ENCODE measurements at places on chromosomes 3 and 15. TPM values are rescaled to one million over a fixed set of nuclear protein-coding genes. Genes with fewer than 3 reads are reported as not detected.
A peak's percentile ranks its signal among the peaks of the same experiment; 100 is the strongest.

KIF9 gene
- 2.6 TPM for total RNA-seq

- H3K27me3 ChIP-seq = no peaks in the 10 kb centered on the region
- H3K27ac ChIP-seq = no peak overlapping the region
- no peak for DNase-seq
- H3K36me3 ChIP-seq = no peaks in the 10 kb centered on the region
Measured at GRCh38 chr3:151015767-151016477, 43.4 kb upstream of the CLRN1 start.

SLC6A11 gene
- total RNA-seq = 0.06 TPM

DNA sequence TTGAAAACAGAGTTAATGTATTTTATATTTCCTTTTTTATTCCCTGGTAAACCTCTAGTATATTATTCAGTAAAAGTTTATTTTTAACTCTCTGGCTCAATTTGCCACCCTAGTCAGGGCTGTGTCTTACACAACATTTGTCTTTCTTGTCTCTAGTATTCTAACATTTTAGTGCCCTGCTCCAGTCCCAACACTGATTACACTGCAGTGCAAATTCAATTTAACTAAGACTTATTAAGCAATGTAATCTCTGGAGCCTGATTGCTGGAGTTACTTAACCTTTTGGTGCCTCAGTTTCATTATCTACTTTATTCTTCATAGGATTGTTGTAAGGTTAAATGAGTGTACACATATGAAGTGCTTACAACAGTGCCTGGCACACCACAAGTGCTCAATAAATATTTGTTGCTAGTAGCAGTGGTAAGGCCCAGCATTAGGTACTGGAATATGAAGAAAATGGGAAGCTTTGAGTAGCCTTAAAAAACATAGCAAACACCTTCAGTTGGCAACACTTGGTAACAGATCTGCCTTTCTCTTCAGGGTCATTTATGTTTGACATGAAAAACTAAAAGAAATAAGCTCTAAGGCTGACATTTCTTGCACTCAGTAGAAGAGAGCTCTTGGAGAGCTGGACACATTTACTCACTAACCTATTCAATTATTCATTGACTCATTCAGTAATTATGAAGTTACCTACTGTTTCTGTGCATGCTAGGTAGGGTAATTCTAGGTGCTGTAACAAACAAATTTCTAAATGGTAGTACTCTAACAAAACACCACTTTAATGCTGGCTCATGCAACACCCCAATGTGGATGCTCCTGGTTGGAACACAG lies 364.5 kb upstream of the EPHA3 start:
- no peak overlapping the region for H3K4me3 ChIP-seq
- H3K27ac ChIP-seq = no peak overlapping the region
- H3K36me3 ChIP-seq = no peaks in the 10 kb centered on the region

- H3K27me3 ChIP-seq = no peaks in the 10 kb centered on the region
- no peak for DNase-seq
- no peak overlapping the region for H3K4me3 ChIP-seq
- H3K27ac ChIP-seq = no peak overlapping the region
- no peaks in the 10 kb centered on the region for H3K4me1 ChIP-seq
Measured at GRCh38 chr3:35954413-35954812, 315.1 kb downstream of the ARPP21 start.

GRCh38 chr3:152556731-152557254 lies 278.1 kb upstream of the P2RY1 start:
- H3K4me3 ChIP-seq = no peak overlapping the region
- H3K36me3 ChIP-seq = no peaks in the 10 kb centered on the region
- no peaks in the 10 kb centered on the region for H3K4me1 ChIP-seq
- DNase-seq = no peak
- no peaks in the 10 kb centered on the region for H3K27me3 ChIP-seq

C2CD4A gene
- 0.53 TPM for total RNA-seq

- no peaks in the 10 kb centered on the region for H3K27me3 ChIP-seq
- no peak overlapping the region for H3K4me3 ChIP-seq
- no peak overlapping the region for H3K27ac ChIP-seq
- H3K4me1 ChIP-seq = no peaks in the 10 kb centered on the region
- no peaks in the 10 kb centered on the region for H3K36me3 ChIP-seq
Measured at GRCh38 chr15:92652576-92652966, 3.0 kb downstream of the FAM174B start.

DNA sequence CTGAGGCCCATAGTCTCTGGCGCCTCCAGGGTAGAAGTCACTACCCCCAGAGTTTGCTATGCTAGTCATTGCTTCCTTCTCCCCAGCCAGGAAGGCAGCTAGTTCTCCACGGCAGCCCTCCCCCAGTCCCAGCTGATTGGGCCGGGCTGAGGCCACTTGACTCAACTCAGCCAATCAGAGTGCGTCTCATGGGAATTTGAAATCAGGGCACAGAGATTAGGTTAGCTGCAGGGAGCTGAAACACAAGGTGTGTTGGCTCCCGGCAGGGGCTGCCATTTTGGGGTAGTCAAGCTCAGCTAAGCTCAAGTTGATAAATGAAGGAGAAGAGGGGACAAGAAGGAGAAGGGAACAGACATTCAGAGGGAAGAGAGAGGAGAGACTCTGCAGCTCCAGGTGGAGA lies 32.8 kb downstream of the LINGO1 start:
- H3K4me3 ChIP-seq = no peak overlapping the region
- H3K27ac ChIP-seq = no peak overlapping the region
- no peak for DNase-seq
- H3K4me1 ChIP-seq = no peaks in the 10 kb centered on the region
- no peaks in the 10 kb centered on the region for H3K36me3 ChIP-seq

- H3K4me3 ChIP-seq = no peak overlapping the region
- no peaks in the 10 kb centered on the region for H3K36me3 ChIP-seq
- no peak for DNase-seq
- no peaks in the 10 kb centered on the region for H3K4me1 ChIP-seq
Measured at GRCh38 chr15:94023531-94023930, 207.8 kb upstream of the MCTP2 start.

DNA sequence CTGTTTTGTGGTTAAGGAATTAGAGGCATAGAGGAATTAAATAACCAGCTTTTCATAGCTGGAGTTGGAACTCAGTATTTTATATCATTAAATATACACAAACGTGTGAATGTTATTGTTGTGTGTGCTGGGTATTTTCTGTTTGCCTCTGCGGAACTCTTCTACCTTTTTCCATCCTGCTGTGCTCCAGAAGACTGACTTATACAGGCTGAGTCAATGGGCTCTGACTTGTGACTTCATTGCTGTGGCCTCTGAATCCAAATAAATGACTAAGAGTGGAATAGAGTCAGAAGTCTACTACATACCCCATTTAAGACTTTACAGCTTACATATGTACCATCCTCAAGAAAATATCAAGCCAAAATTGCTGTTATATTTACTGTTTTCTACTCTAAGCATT lies 17.6 kb downstream of the ARIH1 start:
- H3K36me3 ChIP-seq = no peaks in the 10 kb centered on the region
- H3K4me3 ChIP-seq = no peak overlapping the region
- H3K27ac ChIP-seq = no peak overlapping the region
- no peak for DNase-seq
- H3K4me1 ChIP-seq = no peaks in the 10 kb centered on the region
- H3K27me3 ChIP-seq = no peaks in the 10 kb centered on the region

DNA sequence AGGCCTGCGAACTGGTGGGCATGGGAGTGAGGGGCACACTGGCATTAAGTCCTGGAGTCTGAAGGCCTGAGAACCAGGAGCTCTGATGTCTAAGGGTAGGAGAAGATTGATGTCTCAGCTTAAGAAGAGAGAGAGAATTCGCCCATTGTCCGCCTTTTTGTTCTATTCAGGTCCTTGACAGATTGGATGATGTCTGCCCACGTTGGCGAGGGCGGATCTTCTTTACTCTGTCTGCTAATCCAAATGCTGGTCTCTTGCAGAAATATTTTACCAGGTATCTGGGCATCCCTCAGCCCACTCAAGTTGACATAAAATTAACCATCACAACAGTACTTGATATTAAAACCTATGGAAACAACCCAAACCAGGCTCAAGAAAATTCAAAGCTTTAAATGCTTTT lies 44.1 kb downstream of the MAP6D1 start:
- no peaks in the 10 kb centered on the region for H3K27me3 ChIP-seq
- no peak overlapping the region for H3K27ac ChIP-seq
- no peaks in the 10 kb centered on the region for H3K36me3 ChIP-seq
- H3K4me1 ChIP-seq = no peaks in the 10 kb centered on the region
- DNase-seq = no peak

LOXL1 gene
- total RNA-seq = 2.0 TPM

DNA sequence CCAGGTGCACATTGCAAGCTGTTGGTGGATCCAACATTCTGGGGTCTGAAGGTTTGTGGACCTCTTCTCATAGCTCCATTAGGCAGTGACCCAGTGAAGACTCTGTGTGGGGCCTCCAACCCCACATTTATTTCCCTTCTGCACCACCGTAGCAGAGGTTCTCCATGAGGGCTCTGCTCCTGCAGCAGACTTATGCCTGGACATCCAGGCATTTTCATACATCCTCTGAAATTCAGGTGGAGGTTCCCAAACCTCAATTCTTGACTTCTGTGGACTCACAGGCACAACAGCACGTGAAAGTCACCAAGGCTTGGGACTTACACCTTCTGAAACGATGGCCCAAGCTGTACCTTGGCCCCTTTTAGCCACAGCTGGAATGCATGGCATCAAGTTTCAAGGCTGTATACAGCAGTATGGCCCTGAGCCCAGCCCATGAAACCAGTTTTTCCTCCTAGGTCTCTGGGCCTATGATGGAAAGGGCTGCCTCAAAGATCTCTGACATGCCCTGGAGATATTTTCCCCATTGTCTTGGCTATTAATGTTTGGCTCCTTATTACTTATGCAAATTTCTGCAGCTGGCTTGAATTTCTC lies 30.2 kb downstream of the CLDN1 start:
- no peaks in the 10 kb centered on the region for H3K36me3 ChIP-seq
- no peaks in the 10 kb centered on the region for H3K4me1 ChIP-seq
- H3K4me3 ChIP-seq = no peak overlapping the region
- no peaks in the 10 kb centered on the region for H3K27me3 ChIP-seq

DNA sequence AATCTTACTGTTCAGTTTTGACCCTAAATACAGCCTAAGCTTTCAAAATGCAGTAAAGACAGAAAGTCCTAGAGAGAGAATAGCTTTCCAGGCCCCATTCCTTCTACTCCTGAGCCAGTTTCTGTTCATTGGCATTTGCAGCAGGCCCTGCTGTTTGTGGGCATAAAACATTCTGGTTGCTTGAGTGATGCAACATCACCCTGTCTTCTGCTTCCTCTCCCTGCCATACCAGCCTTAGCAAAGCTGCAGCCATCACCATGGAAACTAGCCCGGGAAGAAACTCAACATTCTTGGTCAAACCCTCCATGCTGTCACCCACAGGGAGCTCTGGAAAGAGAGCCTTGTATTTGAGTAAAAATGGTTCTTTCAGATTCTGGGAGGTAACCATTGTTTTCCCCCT lies 325.7 kb downstream of the MAGI1 start:
- H3K27me3 ChIP-seq = no peaks in the 10 kb centered on the region
- no peaks in the 10 kb centered on the region for H3K4me1 ChIP-seq
- DNase-seq = no peak
- H3K4me3 ChIP-seq = no peak overlapping the region
- H3K27ac ChIP-seq = no peak overlapping the region
- H3K36me3 ChIP-seq = no peaks in the 10 kb centered on the region

- no peaks in the 10 kb centered on the region for H3K36me3 ChIP-seq
- H3K27me3 ChIP-seq = no peaks in the 10 kb centered on the region
- DNase-seq = no peak
- H3K4me3 ChIP-seq = no peak overlapping the region
- H3K4me1 ChIP-seq = no peaks in the 10 kb centered on the region
- no peak overlapping the region for H3K27ac ChIP-seq
Measured at GRCh38 chr3:52039426-52039825, 16.9 kb downstream of the DUSP7 start.

- no peaks in the 10 kb centered on the region for H3K4me1 ChIP-seq
- H3K27me3 ChIP-seq = no peaks in the 10 kb centered on the region
- H3K4me3 ChIP-seq = no peak overlapping the region
- H3K36me3 ChIP-seq = no peaks in the 10 kb centered on the region
- H3K27ac ChIP-seq = no peak overlapping the region
Measured at GRCh38 chr15:41506796-41507341, 6.8 kb downstream of the LTK start.

SYNPR gene
- not detected for total RNA-seq

DNA sequence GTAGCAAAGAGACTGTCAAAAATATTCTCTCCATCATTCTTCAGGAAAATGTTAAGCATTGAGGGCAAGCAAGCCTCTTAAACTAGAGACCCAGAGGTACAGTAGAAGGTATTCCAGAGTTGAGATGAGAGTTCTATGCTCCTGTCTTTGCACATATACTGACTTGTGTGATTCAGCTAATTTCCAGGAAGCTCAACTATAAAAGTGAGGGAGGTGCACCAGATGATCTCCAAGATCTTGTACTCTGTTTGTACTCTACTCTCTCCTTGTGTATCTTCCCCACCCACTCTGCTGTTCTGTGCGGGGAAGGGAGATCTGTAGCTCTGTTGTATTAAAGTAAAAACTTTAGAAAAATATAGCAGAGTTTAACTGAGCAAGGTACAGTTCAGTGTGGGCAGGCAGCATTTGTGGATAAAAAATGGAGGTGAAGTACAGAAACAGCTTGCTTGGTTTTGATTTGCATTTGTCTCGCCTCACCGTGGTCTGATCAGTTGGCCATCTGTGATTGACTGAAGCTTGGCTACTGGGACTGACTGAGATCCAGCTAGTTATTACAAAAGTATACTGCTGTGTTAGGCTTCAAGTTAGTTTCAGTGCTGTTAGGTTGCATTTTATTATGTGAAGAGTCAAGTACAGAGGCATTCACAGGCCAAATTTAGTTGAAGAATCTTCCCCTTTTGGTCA lies 463.1 kb upstream of the GOLIM4 start:
- H3K4me1 ChIP-seq = no peaks in the 10 kb centered on the region
- H3K36me3 ChIP-seq = no peaks in the 10 kb centered on the region
- no peak overlapping the region for H3K4me3 ChIP-seq
- H3K27ac ChIP-seq = no peak overlapping the region
- no peaks in the 10 kb centered on the region for H3K27me3 ChIP-seq

HYAL1 gene
- 97.5 TPM for total RNA-seq

DNA sequence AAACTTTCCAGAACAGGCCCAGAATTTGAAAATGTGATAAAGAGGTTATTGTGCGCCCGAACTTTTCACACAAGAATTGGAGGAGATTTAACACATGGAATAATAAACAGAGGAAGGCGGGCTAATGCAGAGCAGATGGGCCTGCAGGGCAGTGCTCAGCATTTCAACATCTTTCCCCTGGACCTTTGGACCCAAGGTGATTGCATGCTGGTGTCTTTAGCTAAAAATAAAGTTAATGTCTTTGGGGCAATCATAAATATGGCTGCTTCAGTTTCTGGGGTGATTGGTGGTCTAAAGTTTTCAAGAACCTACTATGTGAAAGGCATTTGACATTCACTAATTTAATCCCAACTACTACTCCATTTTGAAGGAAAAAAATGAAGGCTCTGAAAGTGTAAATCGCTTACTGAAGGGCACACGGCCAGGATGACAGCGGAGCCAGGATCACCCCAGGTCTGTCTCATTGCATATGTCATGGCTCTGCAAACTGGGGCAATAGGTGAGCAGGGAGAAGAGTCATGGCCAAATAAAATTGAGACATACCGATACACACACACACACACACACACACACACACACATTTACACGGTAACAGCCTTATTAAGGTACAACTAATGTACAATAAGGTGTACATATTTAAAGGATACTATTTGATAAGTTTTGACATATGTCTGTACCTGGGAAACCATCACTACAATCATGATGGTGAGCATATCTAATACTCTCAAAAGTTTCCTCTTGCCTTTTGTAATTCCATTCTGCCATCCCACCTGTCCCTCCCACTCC lies 243.1 kb upstream of the LRRFIP2 start:
- peak overlapping the region; percentile 76 for H3K27ac ChIP-seq
- no peaks in the 10 kb centered on the region for H3K27me3 ChIP-seq
- DNase-seq = peak; percentile 34
- no peaks in the 10 kb centered on the region for H3K4me1 ChIP-seq

GRCh38 chr3:120796976-120797375 lies 54.4 kb downstream of the GTF2E1 start:
- no peak overlapping the region for H3K4me3 ChIP-seq
- no peak overlapping the region for H3K27ac ChIP-seq
- DNase-seq = no peak
- no peaks in the 10 kb centered on the region for H3K27me3 ChIP-seq
- H3K4me1 ChIP-seq = no peaks in the 10 kb centered on the region
- no peaks in the 10 kb centered on the region for H3K36me3 ChIP-seq

All from right lobe of liver (tissue), 6 donors.